ENCODE measurements at places on chromosomes 1 and 21.

DNA sequence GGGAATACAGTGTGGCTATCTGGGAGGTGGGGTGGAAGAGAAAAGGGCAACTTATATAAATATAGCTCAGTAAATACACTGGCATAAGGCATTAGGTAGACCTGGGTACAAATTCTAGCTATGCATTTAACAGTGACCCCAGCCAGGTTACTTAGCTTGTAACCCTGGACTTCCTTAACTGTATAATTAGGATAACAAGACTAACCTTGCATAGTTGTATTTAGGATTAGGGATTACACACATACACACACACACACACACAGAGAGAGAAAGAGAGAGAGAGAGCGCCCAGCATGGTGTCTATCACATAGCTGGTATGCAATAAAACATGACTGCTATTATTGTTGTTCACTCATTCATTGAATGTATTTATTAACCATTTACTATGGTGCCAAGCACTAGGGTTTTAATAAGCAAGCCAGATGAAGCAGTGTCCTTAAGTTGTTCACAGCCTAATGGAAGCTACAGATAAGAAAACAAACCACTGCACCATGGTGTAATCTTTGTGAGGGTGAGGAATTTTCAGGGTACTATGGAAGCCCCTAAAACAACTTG is 251.4 kb downstream of the ZNF648 start:
- H3K27me3 ChIP-seq, result no peaks in the 10 kb centered on the region
- no peaks in the 10 kb centered on the region for H3K36me3 ChIP-seq
- H3K4me3 ChIP-seq, result no peak overlapping the region
- H3K4me1 ChIP-seq, result no peaks in the 10 kb centered on the region
- DNase-seq, result no peak

GRCh38 chr1:162823231-162823630 is 32.7 kb downstream of the HSD17B7 start:
- H3K4me1 ChIP-seq, result peaks cover 28% of the 10 kb centered on the region
- peak overlapping the region; percentile 78 for H3K27ac ChIP-seq
- H3K4me3 ChIP-seq, result peak overlapping the region; percentile 76
- H3K36me3 ChIP-seq, result no peaks in the 10 kb centered on the region
- DNase-seq, result no peak
- H3K27me3 ChIP-seq, result peaks cover 10% of the 10 kb centered on the region

DNA sequence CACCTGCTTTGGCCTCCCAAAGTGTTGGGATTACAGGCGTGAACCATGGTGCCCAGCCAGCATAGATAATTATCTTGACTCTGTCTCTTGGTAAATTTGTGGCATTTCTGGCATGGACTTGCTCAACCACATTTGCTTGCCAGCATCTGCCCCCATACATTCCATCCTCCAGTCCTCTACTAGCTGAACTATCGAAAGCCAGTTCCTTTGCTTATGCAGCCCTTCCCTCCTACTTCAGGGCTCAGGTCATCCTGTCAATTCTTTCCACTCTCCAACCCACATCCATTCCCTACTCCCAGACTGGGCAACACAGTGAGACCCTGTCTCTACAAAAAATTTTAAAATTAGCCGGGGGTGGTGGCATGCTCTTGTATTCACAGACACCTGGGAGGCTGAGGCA is 13.0 kb upstream of the UQCRHL start:
- no peak for DNase-seq
- H3K27ac ChIP-seq, result no peak overlapping the region
- peaks cover 3% of the 10 kb centered on the region for H3K4me1 ChIP-seq
- H3K36me3 ChIP-seq, result no peaks in the 10 kb centered on the region
- no peak overlapping the region for H3K4me3 ChIP-seq

DNA sequence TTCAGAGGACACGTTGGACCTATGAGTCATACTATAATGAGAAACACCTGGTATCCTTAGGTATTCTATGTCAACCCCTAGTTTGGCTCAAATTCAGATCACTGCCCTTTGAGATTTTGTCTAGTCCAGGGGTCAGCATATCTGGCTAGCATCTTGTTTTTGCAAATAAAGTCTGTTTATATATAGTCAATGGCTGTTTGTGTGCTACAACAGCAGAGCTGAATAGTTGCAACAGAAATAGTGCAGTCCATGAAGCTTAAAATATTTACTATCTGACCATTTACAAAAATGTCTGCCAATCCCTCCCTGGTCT is 48.5 kb upstream of the EDEM3 start:
- no peaks in the 10 kb centered on the region for H3K27me3 ChIP-seq
- DNase-seq, result no peak
- H3K36me3 ChIP-seq, result peaks cover 44% of the 10 kb centered on the region
- no peak overlapping the region for H3K27ac ChIP-seq
- no peak overlapping the region for H3K4me3 ChIP-seq

DNA sequence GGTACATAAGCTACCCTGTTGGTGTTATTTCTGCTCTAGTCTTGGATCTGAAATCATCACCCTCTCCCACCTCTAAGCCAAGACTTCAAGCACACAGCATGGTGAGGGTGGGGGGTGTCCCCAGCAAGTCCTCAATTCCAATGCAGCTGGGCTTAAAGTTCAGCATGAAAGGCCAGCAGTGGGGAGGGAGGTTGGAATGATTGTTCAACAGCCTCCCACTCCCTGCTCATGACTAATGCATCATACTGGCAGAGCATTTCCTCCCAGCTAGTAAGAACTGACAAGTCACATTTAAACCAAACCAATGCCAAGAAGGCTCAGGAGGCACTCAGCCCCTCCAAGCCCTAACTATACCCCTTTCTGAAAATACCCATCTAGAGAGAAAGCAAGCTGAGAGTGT is 50.1 kb downstream of the TIAM1 start:
- no peaks in the 10 kb centered on the region for H3K4me1 ChIP-seq
- H3K4me3 ChIP-seq, result no peak overlapping the region
- H3K27ac ChIP-seq, result no peak overlapping the region
- H3K27me3 ChIP-seq, result no peaks in the 10 kb centered on the region
- no peak for DNase-seq

DNA sequence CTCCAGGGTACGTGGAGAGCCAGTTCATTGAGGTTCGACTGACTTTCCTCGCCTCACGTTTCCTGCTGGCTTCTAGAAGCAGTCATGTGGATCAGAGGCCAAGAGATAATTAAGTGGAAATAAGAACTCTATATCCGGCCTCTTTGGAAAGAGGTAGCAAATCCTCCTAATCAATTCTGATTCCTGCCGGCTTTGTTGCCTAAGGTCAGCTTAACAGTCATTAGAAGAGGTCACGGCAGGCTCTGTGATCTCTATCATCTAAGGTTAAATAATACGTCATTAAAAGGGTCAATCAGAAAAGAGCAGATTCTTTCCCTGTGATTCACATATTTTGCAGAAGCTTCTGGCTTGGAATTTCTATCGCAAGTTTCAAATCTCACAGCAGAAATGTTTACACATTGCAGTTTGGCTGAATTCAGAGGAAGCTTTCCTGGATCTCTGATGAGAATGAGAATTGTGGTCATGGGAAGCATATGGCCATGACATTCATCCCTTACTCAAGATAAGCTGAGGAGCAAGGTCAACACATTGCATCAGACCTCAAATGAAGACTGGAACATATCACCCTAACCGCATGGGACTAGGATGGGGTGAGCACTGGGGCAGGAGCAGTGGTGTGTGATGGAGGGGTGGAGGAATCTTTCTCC is 189.4 kb downstream of the PBX1 start:
- H3K27me3 ChIP-seq, result peaks cover 2% of the 10 kb centered on the region
- no peaks in the 10 kb centered on the region for H3K36me3 ChIP-seq
- no peak overlapping the region for H3K4me3 ChIP-seq
- H3K27ac ChIP-seq, result no peak overlapping the region
- no peak for DNase-seq
